ENCODE measurements at places on chromosomes 4 and X. TPM values are rescaled to one million over a fixed set of nuclear protein-coding genes. Genes with fewer than 3 reads are reported as not detected.
A peak's percentile ranks its signal among the peaks of the same experiment; 100 is the strongest.

DNA sequence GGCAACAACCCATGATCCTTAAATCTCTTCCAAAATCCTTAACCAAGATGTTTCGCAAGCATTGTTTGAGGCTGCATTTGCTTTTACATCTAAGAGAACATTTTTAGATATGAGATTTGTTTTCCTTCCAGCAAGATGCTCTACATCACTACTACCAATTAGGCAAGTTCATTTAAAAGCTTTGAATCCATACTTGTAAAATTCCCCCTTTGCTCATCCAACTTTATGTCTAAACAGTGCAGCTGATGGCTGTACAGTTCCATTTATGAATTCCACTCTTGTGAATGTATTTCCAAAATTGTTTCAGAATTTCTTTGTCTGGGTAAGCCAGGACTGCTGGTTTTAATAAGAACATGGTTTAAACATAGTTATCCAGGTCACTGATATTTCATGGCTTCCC is 31.5 kb downstream of the RAI2 start:
- DNase-seq, result no peak

NAT8L gene
- 0.62 TPM for total RNA-seq

GRCh38 chrX:49058794-49059193 is at the start of gene CCDC120:
TSS of gene CCDC120 (plus strand) at chrX:49058999. CDS start at chrX:49062042, 3,043 bp downstream.
- DNase-seq, result no peak

GRCh38 chrX:40922307-40922706 is 162.9 kb upstream of the USP9X start:
- DNase-seq, result peak; percentile 68

- DNase-seq, result no peak
Measured at GRCh38 chr4:106679063-106679462, 310.5 kb upstream of the GIMD1 start.
